ENCODE measurements at places on chromosomes 7 and 10. TPM values are rescaled to one million over a fixed set of nuclear protein-coding genes. Genes with fewer than 3 reads are reported as not detected.

DNA sequence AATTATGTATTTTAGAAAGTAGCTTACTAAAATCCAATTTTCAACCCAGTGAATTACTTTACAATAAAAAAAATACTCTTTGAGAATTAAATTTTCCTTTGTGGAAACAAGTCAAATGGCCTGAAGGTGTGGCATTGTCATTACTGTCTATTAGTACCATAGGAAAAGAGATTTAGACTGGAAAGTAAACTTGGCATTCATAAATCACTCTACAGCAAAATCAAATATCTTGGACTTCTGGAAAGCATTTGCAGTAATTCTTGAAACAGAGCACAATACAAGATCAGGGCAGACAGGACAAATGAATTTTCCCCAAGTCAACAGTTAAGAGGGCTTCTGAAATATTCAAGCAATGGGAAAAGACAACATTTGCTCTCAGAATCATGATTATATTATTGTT, 28.0 kb upstream of the SEMA3C start:
- no peak overlapping the region for H3K4me3 ChIP-seq
- H3K27me3 ChIP-seq = no peaks in the 10 kb centered on the region
- no peak overlapping the region for H3K27ac ChIP-seq
- DNase-seq = no peak

GRCh38 chr7:50644586-50644985, 79.4 kb upstream of the DDC start:
- H3K27ac ChIP-seq = no peak overlapping the region
- no peaks in the 10 kb centered on the region for H3K36me3 ChIP-seq
- H3K27me3 ChIP-seq = peaks cover 6% of the 10 kb centered on the region
- H3K4me1 ChIP-seq = no peaks in the 10 kb centered on the region

DNA sequence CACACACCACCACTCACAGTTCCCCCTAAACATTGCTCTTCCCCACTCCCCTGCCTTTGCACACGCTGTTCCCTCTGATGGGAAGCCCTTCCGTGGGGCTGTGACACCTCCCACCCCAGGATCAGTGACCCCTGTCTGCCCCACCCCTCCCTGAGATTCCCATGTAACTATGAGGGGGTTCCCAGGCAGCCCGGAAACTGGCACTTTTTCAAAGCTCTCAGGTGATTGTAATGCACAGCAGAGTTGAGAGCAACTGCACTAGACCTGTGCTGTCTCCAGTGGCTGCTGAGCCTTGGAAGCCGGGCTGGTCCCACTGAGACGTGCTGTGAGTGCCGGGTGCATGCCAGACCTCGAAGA, 29.8 kb downstream of the GPRIN2 start:
- peak; percentile 42 for DNase-seq
- no peaks in the 10 kb centered on the region for H3K27me3 ChIP-seq
- no peaks in the 10 kb centered on the region for H3K36me3 ChIP-seq
- no peak overlapping the region for H3K27ac ChIP-seq
- peaks cover 14% of the 10 kb centered on the region for H3K4me1 ChIP-seq

GRCh38 chr10:89946106-89946505, 244.7 kb downstream of the KIF20B start:
- no peak overlapping the region for H3K4me3 ChIP-seq
- H3K4me1 ChIP-seq = no peaks in the 10 kb centered on the region
- no peak overlapping the region for H3K27ac ChIP-seq

- no peak overlapping the region for H3K4me3 ChIP-seq
- H3K27ac ChIP-seq = no peak overlapping the region
- DNase-seq = no peak
- H3K4me1 ChIP-seq = peaks cover 15% of the 10 kb centered on the region
- H3K36me3 ChIP-seq = no peaks in the 10 kb centered on the region
- H3K27me3 ChIP-seq = peaks cover 19% of the 10 kb centered on the region
These were observed 130.6 kb downstream of the WDR11 start for GRCh38 chr10:120981601-120982391.

DNA sequence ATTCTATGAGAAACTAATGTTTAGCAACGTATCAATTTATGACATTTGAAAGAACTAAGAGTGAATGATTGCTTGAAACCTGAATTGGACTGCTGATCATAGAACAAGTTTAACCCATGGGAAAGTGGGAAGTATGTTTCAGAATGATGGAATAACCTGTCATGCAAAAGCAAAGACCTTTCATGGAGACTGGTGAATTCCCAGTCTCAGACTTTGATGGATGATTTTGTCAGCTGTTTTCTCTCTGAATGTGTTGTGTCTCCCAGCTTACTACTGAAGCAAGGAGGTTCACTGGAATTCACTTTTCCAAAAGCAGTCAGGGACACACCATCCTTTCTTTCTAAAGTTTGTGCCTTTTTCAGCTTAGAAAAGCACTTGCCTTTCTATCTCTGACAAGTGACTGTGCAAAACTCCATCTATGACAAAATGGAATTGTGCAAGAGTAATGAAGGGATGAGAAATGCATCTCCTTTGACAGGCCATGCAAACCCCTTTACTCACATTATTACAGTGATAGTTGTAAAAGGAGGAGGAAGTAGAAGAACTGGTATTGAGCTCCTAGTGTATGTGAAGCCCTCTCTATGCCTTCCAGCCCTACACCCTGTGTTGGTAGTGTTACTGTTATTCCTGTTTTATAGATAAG, 176.1 kb downstream of the PRKG1 start:
- no peak for DNase-seq
- H3K4me1 ChIP-seq = no peaks in the 10 kb centered on the region
- no peak overlapping the region for H3K4me3 ChIP-seq
- H3K27ac ChIP-seq = no peak overlapping the region

DNA sequence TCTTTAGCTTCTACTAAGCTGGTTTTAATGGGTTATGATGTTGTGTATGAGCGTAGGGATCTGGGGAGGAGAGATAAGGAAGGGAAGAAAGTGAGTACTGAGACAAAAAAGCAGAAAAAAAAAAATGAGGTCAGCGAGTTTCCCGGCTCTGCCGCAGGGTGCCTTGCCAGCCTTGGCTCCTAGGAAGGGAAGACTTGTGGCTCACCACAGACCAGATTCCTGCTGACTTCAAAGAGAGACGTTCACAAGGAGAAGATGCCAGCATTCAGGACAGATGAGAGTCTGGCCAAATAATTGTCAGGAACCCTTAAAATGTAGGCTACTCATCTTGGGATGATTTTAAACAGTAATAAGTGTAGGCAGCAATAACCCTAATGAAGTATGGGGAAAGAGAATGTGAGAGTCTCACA, 11.4 kb upstream of the FAS start:
- peaks cover 78% of the 10 kb centered on the region for H3K4me1 ChIP-seq
- no peaks in the 10 kb centered on the region for H3K27me3 ChIP-seq
- peak; percentile 68 for DNase-seq
- H3K4me3 ChIP-seq = no peak overlapping the region
- H3K36me3 ChIP-seq = no peaks in the 10 kb centered on the region
- H3K27ac ChIP-seq = peak overlapping the region; percentile 75

DNA sequence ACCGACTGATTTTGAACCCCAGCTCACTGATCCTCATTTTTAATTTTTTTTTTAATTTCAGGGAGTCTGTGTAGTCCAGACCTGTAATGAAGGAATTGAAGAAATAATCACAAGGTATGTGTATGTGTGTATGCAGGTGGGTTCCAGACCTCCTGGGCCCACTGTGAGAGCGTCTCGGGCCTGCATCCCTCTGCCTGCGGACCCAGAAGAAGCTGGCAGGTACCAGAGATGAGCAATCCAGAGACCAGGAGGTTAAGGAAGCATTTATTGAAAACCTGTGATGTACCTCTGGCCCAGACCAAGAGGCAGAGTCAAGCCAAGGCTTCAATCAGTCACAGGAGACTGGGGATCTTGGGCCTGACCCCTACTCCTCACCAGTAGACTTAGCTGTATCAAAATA, 10.8 kb downstream of the SYCE1 start:
- no peaks in the 10 kb centered on the region for H3K4me1 ChIP-seq
- peaks cover 34% of the 10 kb centered on the region for H3K27me3 ChIP-seq
- no peak overlapping the region for H3K4me3 ChIP-seq
- no peaks in the 10 kb centered on the region for H3K36me3 ChIP-seq
- DNase-seq = no peak

- DNase-seq = no peak
- H3K4me1 ChIP-seq = no peaks in the 10 kb centered on the region
- no peaks in the 10 kb centered on the region for H3K27me3 ChIP-seq
- H3K4me3 ChIP-seq = no peak overlapping the region
- H3K27ac ChIP-seq = no peak overlapping the region
- H3K36me3 ChIP-seq = no peaks in the 10 kb centered on the region
These were observed 6.4 kb upstream of the ANXA11 start for GRCh38 chr10:80211786-80212185.

DPP6 gene
- total RNA-seq = not detected

EBLN1 gene
- total RNA-seq = not detected

BZW2 gene
- total RNA-seq = 173 TPM

PTF1A gene
- not detected for total RNA-seq

All from A673 (cell line).